Thoracic aorta (tissue), 2 donors: ENCODE measurements at places on chromosomes 5 and 9. TPM values are rescaled to one million over a fixed set of nuclear protein-coding genes. Genes with fewer than 3 reads are reported as not detected.

SLC25A2 gene
- total RNA-seq: 3.5 TPM

FGF10 gene
- total RNA-seq: 8.8 TPM

SHISAL2B gene
- not detected for total RNA-seq

DNA sequence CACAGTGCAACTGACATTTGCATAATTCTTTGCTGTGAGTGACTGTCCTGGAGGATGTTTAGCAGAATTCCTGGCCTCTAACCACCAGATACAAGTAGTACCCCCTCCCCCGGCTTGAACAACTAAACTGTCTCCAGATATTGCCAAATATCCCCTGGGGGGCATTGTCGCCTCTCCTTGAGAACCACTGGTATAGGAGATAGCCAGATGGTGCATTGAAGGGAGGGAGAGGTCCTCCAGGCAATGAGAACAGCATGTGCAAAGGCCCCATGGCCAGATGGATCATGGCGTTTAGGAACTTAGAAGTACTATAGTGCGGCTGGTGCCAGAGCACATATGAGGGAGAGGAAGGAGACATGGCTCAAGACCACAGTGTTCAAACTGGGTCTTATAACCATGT lies 18.9 kb upstream of the ORM1 start:
- no peak for DNase-seq

DNA sequence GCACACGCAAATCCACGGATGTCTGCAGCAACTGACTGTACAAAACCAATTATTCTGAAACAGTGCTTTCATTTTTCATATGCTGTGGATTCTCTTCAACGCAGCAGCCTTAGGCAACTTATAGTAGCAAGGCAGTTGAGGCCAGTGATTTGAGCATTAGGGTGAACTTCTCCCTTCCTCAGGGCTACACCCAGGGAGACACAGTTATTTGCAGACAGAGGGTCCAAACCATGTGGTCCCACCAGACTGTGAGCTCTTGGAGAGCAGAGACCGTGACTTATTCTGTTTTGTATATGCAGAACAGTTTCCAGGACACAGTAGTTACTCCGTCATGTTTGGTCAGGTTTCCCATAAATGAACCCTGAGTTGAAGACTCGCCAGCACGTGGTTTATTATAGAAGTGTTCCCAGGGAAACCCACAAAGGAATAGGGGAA lies 19.0 kb upstream of the WHRN start:
- DNase-seq: no peak

DNA sequence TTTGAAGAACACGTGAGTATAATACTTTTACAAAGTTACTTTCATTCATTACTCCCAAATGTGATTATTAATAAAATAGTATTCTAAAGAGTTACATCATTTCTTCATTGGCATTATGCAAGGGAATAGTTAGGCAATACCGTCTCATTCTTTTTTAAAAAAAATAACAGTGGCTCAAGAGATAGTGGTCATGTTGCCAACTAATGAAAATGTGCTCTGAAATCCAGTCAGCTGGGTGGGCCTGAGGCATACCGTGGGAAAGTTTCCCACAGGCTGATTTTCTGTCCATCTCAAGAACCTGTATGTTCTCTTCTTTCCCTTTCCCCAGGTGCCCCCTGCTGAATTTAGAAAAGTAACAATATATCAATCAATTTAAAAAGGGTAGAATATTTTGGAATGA lies 40.8 kb upstream of the ROPN1L start:
- no peak for DNase-seq

- DNase-seq: no peak
Measured at GRCh38 chr5:54206580-54207229, 103.7 kb downstream of the ARL15 start.

- DNase-seq: no peak
Measured at GRCh38 chr5:40437452-40437861, 242.3 kb upstream of the PTGER4 start.

DNA sequence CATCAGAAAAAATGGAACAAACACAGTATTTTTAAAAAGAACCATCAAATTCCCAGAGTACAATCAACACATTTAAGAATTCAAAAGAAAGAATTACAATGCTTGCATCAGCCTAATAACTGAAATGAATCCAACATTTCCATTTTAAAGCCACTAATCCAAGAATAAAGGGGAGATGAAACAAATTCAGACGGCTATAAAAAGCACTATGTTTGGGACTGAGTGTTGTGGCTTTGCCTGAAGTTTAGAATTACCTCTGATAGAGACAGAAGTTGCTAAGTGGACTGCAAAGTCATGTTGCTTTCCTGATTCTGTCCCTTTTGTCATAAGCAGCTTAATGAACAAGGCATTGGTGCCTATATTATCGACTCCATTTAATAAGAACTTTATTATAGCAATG lies 135.4 kb upstream of the RGMB start:
- DNase-seq: no peak

GRCh38 chr9:89881431-89881830 lies 276.6 kb downstream of the GADD45G start:
- DNase-seq: no peak

DNA sequence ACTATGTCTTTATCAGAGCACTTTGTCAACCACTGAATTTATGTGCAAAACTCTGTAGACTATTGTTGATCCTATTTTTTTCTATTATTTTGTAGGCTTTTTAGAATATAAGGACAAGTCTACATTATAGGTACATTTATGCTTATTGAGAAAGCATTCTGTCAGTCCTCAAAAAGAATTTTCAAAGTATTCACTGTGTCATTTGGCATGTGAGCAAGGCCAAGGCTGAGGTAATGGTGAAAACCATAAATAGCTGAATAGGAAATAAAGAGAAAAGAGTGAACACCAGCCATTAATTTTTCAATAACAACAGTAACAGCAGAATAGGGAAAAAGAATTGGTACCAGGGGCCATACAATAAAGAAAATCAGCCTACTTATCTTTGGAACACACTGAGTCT lies 21.0 kb downstream of the SKIC3 start:
- no peak for DNase-seq

DNA sequence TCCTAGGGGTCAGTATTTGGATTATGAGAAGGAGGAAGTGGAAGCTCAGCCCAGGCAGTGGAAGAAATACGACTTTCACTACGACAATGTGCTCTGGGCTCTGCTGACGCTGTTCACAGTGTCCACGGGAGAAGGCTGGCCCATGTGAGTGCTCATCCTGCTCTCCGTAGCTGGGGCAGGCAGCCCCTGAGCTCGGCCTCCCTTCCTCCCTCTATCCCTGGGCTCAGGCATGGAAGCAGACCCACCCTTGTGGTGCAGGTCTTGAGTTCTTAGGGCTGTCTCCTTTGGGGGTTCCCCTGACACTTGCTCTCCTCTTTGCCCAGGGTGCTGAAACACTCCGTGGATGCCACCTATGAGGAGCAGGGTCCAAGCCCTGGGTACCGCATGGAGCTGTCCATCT lies 180.1 kb downstream of the CACNA1B start:
- no peak for DNase-seq

DNA sequence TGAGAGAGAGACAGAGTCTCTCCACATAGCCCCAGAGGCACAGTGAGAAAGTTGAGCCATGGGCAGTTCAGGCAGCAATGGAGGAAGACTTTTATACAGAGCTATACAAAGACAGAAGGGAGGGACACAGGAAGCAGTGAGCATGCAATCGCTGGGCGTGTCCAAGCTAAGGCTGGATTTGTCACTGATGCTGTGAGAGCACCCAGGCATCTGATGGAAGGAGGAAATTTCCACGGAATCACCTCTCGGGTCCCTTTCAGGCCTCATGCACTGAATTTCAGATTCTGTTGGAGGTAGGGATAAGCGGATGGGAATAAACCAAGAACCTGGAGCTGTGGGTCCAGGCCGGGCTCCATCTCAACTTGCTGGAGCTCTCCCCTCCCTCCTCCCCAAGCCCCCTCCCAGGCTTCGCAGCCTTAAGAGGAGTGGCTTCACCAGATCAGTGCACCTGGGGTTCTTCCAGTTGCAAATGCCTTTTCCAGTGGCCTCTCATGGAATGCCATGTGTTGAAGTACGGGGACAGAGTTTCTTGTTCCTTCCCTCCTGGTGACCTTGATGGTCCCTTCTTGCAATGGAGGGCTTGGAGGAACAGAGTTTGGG lies 114.8 kb upstream of the ALDH1B1 start:
- DNase-seq: no peak

DNA sequence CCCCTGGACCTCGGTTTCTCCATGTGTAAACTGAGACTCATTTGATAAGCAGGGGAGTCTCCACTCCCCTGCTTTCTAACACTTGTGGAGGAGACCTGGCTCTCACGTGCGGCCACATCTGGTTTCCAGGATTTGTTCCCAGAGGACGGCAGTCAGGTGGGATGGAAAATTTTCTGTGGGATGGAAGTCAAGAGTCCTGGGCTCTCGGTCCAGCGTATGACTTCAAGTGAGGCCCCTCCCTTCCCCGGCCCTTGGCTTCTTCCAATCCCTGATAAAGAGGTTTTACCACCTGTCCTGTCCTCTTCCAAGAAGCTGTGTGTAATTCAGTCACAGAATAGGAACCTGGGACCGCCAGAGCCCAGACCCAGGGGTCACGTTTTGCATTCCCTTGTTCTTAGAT lies 35.0 kb downstream of the TMOD1 start:
- DNase-seq: no peak

GRCh38 chr5:138148811-138149210 lies 9.6 kb upstream of the NME5 start:
- DNase-seq: no peak

GRCh38 chr9:133976191-133976861 lies 15.8 kb downstream of the VAV2 start:
- DNase-seq: no peak

DNA sequence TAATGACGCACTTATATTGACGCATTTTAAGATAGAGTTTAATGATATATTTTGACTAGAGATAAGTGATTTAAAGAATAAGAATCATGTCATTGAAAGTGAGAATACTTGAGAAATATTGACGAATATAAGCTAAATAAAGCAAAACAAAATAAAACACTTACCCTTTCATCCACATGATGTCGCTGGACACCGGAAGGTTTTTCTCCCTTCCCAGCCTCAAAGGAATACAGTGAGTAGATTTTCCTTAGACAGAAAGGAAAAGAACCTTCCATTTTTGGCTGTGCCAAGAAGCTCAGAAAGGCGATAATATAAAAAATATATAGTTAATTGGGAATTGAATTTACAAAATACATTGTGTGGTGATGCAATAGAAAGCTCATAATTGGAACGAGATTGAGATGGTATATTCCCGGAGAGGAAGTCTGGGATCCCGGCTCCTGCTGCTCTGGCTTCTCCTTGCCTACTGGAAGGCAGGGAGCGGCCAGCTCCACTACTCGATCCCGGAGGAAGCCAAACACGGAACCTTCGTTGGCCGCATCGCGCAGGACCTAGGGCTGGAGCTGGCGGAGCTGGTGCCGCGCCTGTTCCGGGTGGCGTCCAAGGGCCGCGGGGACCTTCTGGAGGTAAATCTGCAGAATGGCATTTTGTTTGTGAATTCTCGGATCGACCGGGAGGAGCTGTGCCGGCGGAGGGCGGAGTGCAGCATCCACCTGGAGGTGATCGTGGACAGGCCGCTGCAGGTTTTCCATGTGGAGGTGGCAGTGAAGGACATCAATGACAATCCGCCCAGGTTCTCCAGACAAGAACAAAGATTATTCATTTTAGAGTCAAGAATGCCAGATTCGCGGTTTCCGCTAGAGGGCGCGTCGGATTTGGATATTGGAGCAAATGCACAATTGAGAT lies at the start of gene PCDHA5:
Gene PCDHA5 (plus strand): TSS at position 239 of the 906 bp plus-strand sequence.
- no peak for DNase-seq
